ENCODE measurements at places on chromosomes 2 and 18.

DNA sequence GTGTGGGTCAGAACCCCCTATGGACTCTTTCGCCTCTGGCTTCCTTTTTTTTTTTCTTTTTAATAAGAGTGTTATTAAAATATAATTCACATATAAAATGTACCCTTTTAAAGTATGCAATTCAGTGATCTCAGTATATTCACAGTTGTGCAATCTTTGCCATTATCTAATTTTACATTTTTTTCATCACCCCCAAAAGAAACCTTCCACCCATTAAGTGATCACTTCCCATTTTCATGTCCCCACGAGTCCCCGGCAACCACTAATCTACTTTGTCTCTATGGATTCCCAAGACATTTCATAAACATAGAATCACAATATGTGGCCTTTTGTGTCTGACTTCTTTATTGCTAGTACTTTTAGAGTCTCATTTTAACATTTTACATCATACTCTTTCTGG lies 38.7 kb upstream of the ANXA4 start:
- no peak for DNase-seq

DNA sequence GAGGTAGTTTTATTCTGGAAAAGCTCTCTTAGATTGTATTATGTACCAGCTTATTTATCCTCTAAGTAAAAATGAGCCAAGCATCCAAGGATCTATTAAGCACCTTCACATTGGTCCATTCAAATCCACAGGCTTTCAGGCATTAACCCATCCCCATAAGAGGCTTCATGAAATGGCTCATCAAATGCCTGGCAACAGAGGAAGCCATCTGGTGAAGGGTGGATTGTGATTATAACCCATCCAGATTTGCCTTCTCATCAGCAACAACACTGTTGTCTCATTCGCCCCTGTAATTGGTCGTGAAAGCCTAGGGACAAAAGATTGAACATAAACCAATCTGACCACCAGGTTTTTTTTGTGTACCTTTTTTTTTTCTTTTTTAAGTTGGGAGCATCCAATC lies 134.3 kb upstream of the TACR1 start:
- no peak for DNase-seq

DNA sequence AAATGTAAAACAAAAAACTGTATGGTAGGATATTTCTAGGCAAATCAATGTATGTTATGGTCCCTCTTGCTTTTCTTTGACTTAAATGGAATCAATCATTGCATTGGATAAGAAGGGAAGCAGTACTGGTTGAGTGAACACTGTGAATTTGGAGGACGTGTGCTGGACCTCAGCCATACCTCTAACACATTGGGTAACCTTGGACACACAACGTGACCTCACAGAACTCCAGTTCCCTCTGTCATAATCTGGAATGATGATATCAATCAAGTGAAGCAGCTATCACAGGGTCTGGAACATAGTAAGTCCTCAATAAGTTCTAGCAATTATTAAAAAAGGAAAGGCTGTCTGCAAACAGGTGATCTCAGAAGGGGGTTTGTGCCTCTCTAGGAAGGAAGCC lies 474.9 kb upstream of the TCF4 start:
- DNase-seq = no peak

DNA sequence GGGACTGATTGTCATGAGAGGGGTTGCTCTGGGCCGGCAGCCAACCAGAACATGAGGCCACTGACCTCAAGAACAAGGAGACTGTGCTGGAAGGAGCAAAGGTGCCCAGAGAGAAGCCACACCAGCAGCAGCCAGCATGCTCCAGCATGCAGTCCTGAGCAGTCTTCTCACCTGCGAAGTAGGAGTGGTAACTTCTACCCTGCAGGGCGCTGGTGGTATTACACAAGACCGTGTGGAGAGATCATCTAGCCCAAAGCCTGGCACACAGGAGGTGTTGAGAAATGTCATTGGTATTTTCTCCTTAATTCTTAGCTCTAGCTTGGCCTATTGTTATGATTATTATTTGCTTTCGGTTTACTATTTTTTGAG lies 132.7 kb downstream of the TSN start:
- DNase-seq = no peak

- DNase-seq = no peak
Measured at GRCh38 chr2:75055820-75056675, 97.6 kb downstream of the POLE4 start.

DNA sequence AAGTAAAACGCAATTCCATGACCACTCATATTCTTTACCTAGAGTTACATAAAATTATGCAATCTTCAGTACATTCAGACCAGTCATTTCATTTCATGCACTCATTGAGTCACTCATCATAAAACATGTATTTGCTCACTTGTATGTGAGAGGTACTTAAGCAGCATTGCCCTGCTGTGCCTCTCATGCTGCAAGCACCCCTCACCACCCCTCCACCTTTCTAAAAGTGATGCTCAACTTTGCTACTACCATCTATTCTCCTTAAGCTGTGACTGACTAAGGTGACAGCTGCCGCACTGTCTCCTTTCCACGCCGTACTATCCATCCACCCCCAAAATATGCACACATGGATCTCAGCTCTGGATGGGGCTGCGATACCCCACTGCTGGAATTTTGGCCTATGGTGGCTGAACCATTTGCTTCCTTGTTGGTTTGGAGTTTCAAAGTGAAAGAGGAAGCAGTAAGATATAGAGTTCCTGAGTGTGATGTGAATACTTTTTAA lies 7.2 kb downstream of the ARHGAP25 start:
- no peak for DNase-seq

DNA sequence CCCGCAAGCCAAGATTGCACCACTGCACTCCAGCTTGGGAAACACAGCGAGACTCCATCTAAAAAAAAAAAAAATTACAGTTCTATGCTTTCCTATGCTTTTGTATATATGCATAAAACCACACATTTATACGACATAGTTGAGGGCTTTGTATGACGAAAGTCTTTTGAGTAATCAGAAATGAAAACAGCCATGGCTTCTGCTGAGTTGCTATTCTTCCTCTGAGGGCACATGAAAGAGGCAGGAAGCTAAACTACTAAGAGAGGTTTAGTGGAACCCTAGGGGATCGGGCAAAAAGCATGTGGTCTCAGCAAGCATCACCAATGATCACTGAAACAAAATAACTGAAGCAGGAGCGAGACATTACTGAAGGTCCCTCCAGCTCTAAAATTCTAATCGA lies 99.6 kb downstream of the ZAP70 start:
- DNase-seq = no peak

GRCh38 chr18:36636237-36636817 lies 192.5 kb downstream of the TPGS2 start:
- DNase-seq = no peak

- DNase-seq = no peak
Measured at GRCh38 chr2:239466061-239466754, 65.4 kb upstream of the HDAC4 start.

DNA sequence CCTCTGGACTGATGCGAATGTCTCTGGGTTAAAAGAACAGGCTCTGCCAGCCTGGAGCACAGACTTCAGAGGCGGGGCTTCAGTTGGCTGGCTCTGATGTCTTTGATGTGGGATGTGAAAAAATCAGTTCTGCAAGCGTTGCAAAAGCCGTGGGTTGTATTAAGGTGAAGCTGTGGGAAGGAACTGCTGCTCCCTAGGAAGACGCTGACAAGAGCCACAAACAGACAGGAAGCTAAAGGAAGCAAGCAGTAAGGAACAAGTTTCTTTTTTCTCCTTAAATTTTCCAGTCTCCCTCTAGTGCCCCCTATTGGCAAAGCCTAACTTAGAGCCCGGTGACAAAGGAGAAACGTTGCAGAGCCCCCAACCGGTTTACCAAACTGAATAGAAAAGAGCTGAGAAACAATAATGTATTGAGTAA lies 239.0 kb downstream of the CCDC178 start:
- no peak for DNase-seq

- DNase-seq = no peak
Measured at GRCh38 chr2:101729521-101730190, 32.1 kb downstream of the MAP4K4 start.

DNA sequence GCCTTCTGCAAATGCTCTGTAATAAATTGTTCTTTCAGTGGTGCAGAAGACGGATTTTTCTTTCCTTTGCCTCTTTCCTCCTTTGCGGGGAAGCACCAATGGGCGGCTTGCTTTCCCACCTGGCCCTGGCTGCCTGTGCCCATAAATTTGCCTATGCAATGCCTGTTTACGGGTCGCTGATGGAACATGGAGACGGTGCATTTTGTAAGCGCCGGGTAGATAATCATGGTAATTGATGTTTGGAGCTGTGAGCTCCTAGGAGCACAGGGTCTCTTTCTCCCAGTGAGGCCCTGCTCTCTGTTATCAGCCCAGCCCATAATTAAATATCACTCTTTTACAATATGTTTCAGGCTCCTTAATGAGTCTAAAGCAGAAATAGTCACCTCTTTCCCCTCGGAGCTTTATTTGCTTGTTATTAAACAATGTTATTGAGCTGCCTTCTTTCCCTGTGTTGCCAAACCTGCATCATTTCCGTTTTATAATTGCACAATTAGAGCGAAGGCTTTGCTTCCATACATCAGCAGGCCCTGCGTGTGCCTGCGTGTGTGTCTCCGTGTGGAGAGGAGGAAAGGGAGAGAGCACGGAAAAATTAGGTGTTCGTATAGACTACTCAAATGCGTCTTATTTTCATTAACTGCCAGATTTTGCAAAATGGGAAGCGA lies 437.4 kb upstream of the POU3F3 start:
- no peak for DNase-seq

- no peak for DNase-seq
Measured at GRCh38 chr2:229301237-229301636, 30.1 kb upstream of the PID1 start.

DNA sequence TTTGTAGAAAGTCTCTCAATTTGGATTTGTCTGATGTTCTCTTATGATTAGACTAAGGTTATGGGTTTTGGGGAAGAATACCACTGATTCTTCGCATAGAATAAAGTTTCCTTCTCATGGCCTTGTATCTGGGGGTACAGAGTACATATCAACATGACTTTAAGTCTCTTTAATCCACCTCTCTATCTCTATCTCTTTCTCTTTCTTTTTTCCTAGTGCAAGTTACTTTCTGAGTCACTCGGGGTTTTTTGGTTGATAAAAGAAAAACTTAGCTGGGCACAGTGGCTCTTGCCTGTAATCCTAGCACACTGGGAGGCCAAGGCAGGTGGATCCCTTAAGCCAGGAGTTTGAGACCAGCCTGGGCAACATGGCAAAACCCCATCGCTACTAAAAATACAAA lies 100.1 kb upstream of the MAP4K3 start:
- no peak for DNase-seq
